NCI-H82 (cell line): ENCODE measurements at places on chromosomes 7 and 10.
A peak's percentile ranks its signal among the peaks of the same experiment; 100 is the strongest.

DNA sequence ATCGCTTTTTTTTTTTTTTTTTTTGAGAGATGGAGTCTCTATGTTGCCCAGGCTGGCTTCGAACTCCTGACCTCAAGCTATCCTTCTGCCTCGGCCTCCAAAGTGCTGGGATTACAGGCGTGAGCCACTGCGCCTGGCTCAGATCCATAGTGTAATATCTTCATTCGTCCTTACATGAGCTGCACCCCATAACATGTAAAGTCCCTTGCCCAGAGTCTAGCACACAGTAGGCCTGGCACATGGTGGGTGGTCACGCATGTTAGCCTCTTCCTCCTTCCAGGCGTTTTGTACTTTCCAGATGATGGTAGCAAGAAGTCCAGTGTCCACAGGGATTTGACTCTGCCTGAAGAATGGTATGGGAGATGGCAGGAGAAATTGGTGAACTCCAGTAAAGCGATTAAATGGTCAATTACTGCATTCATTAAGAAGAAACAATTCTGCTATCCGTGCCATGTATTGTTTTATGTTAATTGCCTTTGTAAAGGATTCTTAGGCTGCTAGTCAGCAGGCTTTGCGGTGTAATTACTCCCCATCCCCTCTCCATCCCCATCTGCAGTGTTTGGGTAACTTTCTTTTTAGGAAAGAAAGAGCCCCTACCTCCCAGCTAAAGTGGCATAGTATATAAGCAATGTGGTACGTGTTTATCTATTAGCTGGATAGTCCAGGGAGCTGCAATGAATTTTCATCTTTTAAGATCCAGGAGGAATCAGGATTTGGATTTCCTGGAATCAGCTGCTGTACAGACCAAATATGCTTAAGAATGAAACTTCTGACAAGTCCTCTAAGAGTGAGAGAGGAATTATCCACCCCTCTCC lies 1.2 kb downstream of the TPST1 start:
- peak; percentile 30 for DNase-seq

DNA sequence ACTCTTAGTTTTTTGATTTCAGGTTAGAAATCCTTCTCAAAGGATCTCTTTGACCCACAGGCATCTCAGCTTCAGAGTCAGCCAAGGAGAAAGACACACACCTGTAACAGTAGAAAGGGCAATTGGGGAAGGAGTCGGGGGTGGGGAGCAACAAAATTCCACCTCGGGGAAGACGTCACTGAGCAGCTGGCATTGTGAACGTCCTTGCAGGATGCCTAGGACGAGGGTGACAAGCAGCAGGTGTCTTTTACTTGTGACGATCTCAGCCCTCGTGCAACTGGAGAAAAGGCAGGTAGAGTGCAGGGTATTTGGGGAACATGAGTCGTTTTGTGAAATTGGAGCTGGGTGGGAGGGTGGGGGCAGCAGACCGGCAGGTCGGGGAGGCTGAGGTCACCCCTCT lies 627.0 kb downstream of the ACTR3B start:
- no peak for DNase-seq

DNA sequence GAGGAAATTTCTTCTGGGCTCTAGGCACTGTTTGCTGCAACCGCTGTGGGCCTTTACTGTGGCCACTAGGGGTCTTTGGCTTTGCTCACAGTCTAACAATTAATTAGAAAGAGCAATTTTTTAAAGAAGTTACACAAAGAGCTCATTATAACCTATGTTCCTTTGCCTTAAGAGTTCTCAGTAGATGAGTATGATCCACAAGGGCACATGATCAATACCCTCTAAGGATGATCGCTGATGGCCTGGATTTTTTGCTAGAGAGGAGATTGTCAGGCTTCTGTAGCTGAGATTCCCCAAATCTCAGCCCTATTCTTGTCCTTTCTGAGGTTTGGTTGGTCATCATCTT lies 80.8 kb upstream of the RHOBTB1 start:
- DNase-seq: peak; percentile 40

- no peak for DNase-seq
Observed at GRCh38 chr10:58063861-58064480, 203.7 kb downstream of the IPMK start.

DNA sequence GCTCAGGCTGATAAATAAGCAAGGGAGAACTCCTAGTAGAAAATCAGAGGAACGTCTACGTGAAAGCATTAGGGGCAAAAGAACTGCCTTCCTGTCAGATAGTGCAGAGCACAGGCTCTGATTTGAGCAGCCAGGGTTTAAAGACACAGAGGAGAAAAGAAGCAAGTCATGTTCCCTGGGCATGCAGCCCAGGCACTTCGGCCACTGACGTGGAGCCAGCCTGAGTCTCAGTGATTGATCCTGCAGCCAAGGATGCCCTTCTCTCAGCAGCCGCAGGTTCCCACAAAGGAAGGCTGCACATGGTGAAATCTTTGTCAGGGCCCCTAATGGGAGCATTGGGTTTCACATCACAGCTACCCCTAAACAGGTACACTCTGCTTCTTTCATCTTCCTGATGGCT lies 161.7 kb upstream of the HPS1 start:
- no peak for DNase-seq

GRCh38 chr7:82998436-82998835 lies 164.2 kb downstream of the PCLO start:
- DNase-seq: peak; percentile 36

GRCh38 chr7:28698840-28699239 lies 259.3 kb downstream of the TRIL start:
- DNase-seq: no peak

- DNase-seq: no peak
Observed at GRCh38 chr7:79091661-79092060, 361.8 kb downstream of the MAGI2 start.

- DNase-seq: no peak
Observed at GRCh38 chr7:80662252-80662651, 23.8 kb downstream of the CD36 start.

- DNase-seq: no peak
Observed at GRCh38 chr7:50838675-50839377, 56.1 kb upstream of the GRB10 start.

DNA sequence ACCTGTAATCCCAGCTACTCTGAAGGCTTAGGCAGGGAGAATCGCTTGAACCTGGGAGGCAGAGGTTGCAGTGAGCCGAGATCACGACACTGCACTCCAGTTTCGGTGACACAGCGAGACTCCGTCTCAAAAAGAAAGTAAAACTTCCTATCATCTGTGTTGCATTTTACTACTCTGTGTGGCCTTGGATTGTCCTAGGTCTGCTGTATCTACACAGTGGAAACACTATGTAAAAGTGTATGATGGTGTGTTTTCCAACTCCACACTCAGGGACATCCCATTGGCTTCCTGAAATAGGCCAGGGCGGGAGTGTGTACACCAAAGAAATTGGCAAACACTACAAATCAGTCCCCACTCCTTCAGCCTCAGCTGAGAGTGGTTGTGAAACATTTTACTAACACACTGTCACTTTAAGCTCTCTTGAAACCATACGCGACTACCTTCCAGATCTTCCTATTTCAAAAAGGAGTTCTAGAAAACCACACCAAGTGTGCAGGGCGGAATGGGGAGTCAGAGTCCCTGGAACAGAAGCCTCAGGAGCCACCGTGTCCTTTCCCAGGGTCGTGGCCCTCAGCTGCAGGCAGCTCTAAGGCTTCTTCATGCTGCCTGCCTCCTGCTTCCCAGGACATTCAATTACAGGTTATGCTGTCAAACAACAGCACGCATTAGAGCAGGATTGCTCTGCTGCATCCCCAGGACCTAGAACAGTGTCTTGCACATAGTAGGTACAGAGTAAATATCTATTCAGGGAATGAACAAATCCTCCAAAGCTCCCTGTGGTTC lies 275.4 kb downstream of the PARD3 start:
- DNase-seq: no peak

- no peak for DNase-seq
Observed at GRCh38 chr10:100020142-100020885, 10.6 kb upstream of the DNMBP start.

GRCh38 chr10:5663692-5664427 lies 2.5 kb downstream of the ASB13 start:
- DNase-seq: peak; percentile 26

DNA sequence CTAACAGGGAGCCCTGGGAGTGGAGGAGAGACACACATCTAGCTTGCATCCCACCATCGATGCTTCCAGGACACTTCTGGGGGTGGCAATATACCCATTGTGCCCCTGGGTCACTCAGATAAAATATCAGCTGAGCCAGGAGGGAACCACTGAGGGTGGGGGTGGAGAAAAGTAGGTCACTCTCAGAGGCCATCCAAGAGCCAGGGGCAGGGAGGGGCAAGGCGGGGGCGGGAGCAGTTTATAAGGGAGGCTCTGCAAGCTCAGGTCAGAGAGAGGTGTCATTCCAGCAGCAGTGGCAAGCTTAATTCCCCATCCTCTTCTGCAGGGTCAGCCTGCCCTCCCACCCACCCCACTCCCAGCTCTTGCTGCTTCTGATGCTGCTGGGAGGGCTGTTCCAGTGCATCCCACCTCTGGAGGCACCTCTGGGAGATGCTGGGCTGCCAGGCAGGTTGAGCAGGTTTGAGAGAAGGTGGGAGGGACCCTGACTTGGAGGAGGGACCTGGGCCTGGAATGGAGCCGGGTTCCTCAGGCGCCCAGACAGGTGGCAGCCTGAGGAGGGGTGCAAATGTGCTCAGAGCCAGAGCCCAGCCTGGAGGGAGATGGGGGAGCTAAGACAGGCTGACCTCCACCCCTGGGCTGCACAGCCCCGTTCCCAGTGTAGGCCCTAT lies 20.1 kb upstream of the TLX1 start:
- DNase-seq: no peak

GRCh38 chr7:76372984-76373833 lies 14.4 kb upstream of the YWHAG start:
- no peak for DNase-seq

- no peak for DNase-seq
Observed at GRCh38 chr10:33861833-33862232, 527.4 kb upstream of the NRP1 start.

- DNase-seq: no peak
Observed at GRCh38 chr7:150851492-150852370, 586 bp upstream of the AOC1 start.

DNA sequence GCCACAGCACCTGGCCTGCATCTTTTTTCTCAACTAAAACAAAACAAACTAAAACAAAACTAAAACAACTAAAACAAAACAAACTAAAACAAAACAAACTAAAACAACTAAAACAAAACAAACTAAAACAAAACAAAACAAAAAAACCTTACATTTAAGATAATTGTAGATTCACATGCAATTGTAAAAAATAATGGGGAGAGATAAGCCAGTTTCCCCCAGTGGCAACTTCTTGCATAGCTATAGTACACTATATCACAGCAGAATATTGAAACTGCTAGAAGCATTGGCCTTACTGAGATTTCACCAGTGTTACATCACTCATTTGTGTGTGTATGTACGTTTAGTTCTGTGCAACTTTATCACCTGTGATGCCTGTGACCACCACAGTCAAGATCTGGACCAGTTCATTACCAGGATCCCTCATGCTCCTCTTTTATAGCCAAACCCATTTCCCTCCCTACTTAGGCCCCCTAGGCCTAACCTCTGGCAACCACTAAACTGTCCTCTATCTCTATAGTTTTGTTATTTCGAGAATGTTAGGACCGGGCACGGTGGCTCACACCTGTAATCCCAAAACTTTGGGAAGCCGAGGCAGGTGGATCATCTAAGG lies 9.3 kb downstream of the FXYD4 start:
- no peak for DNase-seq

GRCh38 chr10:35626971-35627507 lies 15.1 kb downstream of the FZD8 start:
- peak; percentile 83 for DNase-seq

- DNase-seq: no peak
Observed at GRCh38 chr7:111030336-111030735, 60.6 kb upstream of the LRRN3 start.

GRCh38 chr7:113873554-113874151 lies 45.2 kb downstream of the PPP1R3A start:
- DNase-seq: no peak

GRCh38 chr7:134714470-134715205 lies 64.8 kb upstream of the CALD1 start:
- DNase-seq: no peak

DNA sequence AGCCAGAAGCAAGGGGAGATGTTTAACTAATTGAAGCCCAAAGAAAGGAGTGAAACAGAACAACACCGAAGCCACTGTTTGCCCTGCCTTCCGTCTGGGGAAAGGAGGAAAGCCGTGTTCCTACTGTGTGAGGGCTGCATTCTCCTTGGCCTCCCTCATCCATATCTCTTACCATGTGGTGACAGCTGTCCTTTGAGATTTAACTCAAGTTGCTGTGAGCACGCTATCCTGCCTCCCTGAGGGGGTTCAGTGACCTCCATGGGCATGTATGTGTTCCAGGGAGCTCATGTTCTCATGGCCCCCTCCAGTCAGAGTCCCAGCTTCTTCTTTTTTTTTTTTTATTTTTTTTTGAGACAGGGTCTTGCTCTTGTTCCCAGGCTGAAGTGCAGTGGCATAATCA lies 26.2 kb upstream of the CRHR2 start:
- no peak for DNase-seq

DNA sequence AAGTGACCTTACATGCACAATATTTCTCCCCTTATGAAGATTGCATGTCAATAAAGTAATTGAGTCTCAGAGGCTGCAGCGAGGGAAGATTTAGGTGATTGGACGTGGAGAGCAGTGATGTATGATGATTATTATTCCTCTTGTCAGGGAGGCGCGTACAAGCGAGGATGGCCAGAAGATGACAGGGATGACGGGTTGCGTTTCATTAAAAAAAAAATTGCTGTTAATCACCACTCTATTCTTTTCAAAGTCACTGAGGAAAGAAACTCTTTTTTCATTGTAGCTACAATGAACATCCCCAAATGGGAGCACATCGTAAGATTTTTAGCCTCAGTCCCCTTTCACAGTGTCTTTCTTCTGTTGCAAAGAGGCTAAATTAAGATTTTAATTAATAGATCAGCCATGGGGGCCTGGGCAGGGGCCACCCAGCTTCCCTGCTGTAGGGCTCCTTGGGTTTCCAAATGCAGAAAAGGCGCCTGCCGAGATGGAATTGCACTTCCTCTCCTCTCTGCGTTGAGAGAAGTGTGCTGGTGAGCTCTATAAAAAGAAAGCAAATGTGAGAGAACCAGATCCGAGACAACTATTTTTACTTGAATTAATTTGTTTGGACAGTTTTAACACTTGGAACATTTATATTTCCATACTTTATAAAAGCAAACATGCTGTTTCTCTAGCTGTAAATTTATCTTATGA lies 998.1 kb downstream of the LRMDA start:
- no peak for DNase-seq

GRCh38 chr10:116049974-116050304 lies 223.1 kb downstream of the GFRA1 start:
- no peak for DNase-seq

DNA sequence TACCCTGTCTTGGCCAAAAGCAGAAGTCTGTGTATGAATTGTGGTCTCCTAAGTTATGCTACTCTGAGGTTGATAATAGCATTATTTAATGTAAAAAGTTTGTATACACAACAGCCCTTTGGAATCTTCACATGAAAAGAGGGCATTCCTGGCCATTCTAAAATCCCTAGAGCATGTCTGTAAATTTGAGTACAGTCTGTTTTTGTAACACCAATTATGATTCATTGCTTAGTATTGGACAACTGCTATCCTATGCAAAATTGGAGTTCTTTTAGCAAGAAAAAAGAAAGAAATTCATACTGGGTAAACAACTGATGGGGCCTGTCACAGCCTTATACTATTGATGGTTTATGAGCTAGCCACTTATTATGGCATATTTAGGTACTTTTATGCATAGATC lies 10.2 kb downstream of the CUTC start:
- no peak for DNase-seq

- no peak for DNase-seq
Observed at GRCh38 chr7:116395141-116395791, 104.3 kb upstream of the CAV2 start.

GRCh38 chr10:65735382-65735781 lies 1190.5 kb upstream of the LRRTM3 start:
- DNase-seq: no peak

- DNase-seq: no peak
Observed at GRCh38 chr7:85749696-85750453, 563.0 kb upstream of the SEMA3D start.
